ENCODE measurements at places on chromosomes 16 and 17.
A peak's percentile ranks its signal among the peaks of the same experiment; 100 is the strongest.

DNA sequence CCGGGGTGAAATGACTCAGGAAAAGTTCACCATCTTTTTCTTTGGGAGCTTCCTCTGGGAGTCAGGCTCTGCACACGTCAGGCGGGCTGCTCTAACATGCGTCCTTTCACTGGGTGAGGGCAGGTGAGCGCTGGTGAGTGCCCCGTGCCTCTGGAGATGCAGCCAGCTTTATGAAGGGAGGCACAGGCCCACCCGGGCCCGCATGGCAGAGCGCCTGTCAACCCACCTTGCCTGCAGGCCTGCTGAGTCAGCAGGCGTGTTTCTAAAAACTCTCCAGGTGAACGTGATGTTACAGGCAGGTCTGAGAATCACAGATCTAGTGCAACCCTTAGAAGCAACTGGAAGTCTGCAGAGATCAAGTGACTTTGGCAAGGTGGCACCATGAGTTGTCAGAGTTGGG is 18.4 kb downstream of the MAP1LC3B start:
- DNase-seq: no peak

DNA sequence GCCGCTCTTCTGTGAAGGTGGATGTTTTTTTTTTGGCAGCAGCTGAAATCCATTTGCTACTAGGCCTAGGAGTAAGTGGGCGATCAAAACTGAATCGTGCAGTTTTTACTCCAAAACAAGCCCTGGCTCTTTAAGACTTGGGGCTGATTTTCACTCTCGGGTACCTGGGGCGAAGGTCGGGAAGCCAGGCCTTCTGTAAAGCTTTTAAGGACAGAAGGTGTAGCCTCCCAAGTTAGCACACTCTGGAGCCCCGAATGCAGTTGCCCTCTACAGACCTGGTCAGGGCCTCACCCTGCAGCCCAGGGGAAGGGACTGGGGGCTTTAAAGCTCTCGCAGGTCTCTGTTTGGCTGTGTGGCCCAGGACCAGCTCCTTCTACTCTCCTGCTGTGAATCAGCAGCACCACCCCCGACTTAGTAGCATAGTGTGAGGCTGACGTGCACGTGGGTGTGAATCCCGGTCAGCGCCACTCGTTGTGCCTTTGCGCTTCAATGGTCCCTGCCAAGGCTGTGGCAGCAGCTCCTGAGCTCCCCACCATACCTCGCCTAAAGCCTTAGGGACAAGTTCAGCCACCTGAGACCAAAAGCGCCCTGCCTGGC is 49.9 kb downstream of the TMEM235 start:
- DNase-seq: no peak

DNA sequence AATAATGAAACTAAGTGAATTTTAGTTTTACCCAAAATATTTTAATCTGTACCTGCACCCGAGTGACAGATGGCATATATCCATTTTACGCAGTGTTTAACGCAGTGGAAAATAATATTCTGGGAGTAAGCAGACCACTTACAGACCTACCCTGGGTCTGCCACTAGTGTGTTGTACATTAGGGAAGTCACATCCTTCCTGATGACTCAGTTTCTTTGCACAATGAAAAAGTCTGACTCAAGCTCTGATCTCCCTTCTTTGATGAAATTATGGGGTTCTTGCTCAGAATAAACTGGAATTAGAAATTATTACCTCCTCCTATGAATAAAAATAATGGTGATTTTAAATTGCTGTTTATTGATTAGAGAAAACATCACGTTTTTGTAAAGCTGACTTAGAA is 123.2 kb upstream of the AXIN2 start:
- no peak for DNase-seq

GRCh38 chr17:47338026-47338425 is 14.3 kb downstream of the EFCAB13 start:
- no peak for DNase-seq

DNA sequence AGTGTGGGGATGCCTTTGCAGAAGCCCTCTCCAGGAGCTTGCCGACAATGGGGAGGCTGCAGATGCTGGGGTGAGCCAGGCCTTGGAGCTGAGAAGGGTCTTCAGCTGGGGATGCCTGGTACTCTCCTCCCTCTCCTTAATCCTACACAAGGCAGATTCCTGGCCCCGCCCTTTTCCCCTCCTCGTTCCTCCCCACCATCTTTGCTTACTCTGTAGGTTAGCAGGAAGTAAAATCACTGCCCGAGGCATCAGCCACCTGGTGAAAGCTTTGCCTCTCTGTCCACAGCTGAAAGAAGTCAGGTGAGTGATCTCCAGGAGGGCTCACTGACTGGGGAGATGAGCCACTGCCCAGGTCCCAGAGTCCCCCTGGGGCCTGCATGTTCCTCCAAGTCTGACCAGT is 38.7 kb downstream of the NLRC5 start:
- DNase-seq: no peak

GRCh38 chr17:31824766-31825360 is 34.2 kb downstream of the COPRS start:
- no peak for DNase-seq

DNA sequence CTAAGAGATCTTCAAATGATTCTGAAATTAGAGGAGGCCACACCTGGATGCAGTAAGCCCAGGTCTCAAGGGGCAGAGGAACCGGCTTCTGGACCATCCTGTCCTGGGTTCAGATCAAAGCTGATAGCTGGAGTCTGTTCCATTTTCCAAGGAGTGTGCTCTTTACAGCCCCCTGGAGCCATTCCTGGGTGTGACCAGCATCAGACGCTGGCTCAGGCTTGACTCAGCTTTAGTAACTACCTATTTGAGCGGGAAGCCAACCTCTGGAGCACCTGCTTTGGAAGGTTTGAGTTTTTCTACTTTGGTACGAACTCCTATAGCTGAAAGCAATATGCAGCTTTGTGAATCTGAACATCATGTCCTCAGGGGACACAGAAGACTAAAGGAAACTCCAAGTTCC is 12.9 kb upstream of the BBS2 start:
- no peak for DNase-seq

- DNase-seq: peak; percentile 77
These were observed 1.4 kb upstream of the CEMP1 start for GRCh38 chr16:2532494-2533141.

DNA sequence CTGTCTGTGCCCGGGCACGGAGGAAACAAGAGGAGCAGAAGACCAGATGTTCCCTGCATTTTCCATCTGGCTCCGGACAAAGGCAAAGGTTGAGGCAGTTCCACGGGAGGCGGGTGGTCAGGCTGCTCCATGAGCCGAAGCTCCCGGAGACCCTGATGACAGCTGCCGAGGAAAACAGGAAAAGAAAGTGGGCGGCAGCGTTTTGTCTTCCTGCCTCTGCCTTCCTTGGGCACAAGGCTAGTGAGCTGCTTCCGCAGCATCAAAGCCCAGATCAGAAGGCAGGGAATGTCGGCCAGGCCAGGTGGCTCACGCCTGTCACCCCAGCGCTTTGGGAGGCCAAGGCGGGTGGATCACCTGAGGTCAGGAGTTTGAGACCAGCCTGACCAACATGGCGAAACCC is 16.2 kb downstream of the SLC43A2 start:
- no peak for DNase-seq

DNA sequence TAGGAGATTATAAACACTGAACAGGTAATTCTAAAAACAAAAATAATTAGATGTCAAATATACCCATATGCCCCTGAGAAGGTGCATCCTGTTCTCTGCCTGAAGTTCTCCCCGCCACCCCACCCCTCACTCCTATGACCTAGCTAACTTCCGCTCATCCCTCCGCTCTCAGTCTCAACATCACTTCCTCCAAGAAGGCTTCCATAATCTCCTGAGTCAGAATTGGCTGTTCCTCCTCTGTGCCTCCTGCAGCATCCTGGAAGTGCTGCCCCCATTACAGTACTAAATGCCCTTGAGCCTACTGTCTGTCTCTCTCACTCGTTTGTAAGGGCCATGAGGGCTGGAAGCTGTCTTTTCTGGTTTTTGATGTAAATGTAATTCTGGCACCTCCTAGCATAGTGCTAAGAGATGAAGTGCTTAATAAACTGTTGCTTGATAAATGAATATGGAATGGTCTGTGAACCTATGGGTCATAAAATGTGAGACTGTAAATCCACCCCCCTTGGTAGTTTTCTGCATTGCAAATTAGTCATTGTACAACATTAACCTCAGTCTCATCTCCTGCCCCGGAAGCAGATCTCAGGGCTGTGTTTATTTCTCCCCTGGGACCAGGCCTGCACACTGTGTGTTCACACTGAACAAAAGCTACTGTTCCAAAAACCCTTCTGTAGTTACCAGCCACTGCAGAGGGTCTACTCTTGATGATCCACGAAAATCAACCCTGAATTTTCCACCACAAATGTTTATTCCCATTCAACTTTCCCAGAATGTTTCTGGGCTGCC is 3.9 kb upstream of the MYO1D start:
- no peak for DNase-seq

GRCh38 chr16:67000384-67001351 is 12.3 kb downstream of the CES4A start:
- DNase-seq: peak; percentile 88

- no peak for DNase-seq
These were observed 32.0 kb downstream of the LYRM9 start for GRCh38 chr17:27860971-27861664.

DNA sequence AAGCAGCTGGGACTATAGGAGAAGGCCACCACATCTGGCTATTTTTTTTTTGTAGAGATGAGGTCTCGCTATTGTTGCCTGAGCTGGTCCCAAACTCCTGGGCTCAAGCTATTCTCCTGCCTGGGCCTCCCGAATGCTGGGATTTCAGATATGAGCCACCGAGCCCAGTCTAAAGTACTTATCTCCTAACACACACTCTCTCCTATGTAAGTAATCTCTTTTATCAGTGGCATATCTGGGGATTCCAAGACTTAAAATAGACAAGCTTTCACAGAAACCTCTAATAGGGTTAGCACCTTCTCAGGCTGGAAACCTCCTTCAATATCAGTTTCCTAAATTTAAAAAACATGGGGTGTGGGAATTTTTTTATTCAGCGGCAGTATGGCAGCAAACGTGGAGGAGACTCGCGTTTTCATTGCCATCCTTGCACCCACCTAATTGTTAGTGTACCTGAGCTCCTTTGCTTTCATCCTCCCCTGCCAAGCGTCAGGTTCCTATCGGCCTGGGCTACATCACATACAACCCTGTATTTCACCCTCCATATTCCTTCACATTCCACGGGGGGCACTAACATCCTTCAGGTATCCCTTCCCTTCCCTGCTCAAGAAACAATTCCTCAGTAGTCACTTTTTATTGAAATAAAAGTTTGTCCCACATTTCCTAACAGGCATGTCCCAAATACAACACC is 1.1 kb downstream of the EZH1 start:
- DNase-seq: no peak

- no peak for DNase-seq
These were observed at the start of gene MARCHF10 for GRCh38 chr17:62807812-62808575. TSS of gene MARCHF10 (minus strand) at chr17:62808314. CDS start at chr17:62801735, 6,579 bp downstream.

DNA sequence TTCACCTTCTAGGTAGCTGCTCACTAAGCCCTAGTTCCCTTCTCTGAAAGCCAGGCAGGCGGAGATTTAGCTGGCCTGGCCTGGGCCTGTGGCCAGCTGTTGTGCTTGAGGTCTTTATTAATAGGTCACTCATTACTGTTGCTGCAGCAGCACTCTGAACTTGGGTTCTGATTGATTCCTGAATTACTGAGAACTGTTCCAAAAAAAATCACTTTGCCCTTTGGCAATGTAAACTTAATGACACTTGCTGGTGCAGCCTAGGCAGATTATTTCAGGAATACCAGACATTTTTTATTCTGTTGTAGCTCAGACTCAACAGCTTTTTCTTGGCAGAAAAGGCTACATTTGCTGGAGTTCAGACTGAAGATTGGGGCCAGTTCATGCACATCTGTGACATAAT is 2.7 kb downstream of the TOM1L1 start:
- peak; percentile 24 for DNase-seq

- DNase-seq: no peak
These were observed 6.1 kb upstream of the ABCC12 start for GRCh38 chr16:48161906-48162305.

GRCh38 chr16:27378871-27379481 is 23.0 kb upstream of the IL21R start:
- no peak for DNase-seq

GRCh38 chr17:42312285-42313130 is 24.2 kb downstream of the STAT5A start:
- DNase-seq: peak; percentile 88

- DNase-seq: peak; percentile 87
These were observed 3.5 kb upstream of the NHERF1 start for GRCh38 chr17:74744714-74745547.

GRCh38 chr16:19135896-19136438 is 22.2 kb downstream of the ITPRIPL2 start:
- no peak for DNase-seq

GRCh38 chr16:84354306-84354705 is 14.0 kb upstream of the ATP2C2 start:
- no peak for DNase-seq

Data from retina (tissue), 1 donor.